LNCaP clone FGC (cell line): ENCODE measurements at places on chromosomes 2 and 18.

DNA sequence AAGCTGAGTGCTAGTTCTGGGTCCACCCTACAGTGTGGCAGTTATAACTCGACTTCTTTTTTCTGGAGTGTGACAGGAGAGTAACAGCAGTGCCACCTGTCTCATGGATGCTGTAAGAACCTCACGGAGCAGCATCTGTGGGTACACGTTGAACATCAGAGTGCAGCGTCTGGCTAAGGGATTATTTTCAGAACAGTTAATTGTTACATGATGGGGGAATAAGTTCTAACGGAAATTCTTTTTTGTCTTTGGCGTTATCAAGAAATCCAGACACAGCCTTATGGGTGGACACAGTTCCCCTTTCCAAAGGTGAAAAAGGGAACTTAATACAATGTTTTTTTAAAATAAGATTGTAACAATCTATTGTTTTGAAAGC, 28.3 kb upstream of the TOGARAM2 start:
- DNase-seq, result no peak

- peak; percentile 74 for DNase-seq
Measured at GRCh38 chr2:199459286-199460100, 1.8 kb upstream of the SATB2 start.

DNA sequence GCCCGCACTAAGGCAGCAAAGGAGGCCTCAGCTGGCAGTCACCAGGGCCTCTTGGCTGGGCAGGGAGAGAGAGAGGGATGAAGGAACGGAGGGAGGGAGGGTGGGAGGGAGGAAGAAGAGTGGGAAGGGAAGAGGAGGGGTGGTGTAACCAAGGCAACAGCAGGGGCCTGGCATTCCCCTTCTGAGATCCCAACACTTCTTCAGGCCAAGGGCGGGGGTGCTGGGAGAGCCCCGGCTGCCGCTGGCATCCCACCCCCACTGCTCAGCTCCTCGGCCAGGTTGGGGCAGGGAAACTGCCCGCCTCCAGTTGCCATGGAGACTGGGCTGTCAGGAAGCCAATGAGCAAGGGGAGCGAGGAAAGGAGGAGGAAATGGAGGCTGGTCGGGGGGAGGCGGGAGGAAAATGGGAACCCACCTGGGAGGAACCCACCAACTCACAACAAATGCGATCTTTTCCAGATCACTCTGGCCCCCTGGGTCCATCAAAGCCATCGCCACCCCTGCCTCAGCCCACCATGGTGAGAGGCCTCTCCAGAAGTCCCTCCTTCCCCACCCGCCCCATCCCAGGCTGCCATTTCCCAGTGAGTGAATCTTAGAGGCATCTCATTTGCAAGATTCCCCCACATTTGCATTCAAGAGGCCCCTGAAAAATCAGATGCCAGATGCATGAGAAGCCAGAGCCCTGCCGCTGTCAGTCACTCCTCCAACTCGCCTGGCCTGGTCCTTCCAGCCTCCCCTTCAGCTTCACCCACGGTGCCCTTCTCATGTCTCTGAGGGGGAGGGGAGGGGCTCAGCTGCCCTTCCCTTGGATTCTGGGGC, 12.4 kb downstream of the SH2D6 start:
- DNase-seq, result no peak

DNA sequence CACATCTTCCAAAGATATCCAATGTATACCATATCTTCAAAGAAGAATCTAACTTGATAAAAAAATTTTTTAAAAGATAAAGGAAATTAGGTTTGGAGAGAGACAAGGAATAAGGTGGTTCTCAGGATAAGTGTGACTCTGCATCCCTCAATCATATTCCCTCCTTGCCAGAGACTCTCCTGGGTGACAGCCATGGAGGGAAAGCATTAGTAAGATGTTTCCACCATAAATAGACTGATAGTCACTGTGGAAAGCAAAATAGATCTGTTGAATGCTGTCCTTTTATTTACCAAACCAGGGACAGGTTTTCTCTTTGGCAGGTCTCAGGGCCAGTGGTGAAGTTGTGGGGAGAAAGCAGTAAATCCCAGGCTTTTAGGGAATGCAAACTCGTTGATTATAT, 107.6 kb downstream of the PRPF40A start:
- DNase-seq, result no peak

DNA sequence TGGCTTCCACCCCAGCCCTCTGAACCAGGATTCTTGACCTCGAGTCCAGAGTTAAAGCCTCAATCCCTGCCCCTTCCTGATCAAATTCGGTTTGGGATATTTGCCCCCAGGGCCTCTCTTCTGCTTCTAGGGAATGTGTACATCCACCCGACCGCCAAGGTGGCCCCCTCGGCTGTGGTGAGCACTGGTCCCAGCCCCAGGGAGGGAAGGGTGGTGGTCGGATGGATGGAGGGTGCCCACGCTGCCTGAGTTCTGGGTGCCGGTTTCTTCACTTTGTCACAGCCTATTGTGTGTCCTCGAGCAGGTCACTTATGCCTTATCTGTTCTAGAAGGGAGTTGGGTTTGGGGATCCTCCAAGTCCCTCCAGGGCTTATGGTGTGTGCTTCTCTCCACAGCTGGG, 6.9 kb downstream of the GMPPA start:
- no peak for DNase-seq

DNA sequence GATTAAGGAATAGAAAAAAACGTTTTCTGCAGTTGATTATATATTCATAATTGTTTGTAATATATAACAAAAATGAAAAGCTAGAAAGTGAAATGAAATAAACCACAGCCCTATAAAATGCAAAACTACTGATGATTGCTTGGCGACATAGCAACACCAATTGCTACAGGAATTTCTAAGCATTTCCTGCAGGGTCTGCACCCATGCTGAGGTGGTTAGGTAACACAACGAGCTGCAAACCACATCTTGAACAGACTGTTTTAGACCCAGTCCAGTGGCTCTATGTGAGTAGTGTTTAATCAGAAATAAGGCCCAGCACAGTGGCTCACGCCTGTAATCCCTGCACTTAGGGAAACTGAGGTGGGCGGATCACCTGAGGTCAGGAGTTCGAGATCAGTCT, 17.2 kb upstream of the UGT1A9 start:
- no peak for DNase-seq

- no peak for DNase-seq
Measured at GRCh38 chr2:36214691-36215090, 140.9 kb upstream of the CRIM1 start.

- DNase-seq, result no peak
Measured at GRCh38 chr2:221533299-221533698, 38.8 kb downstream of the EPHA4 start.

DNA sequence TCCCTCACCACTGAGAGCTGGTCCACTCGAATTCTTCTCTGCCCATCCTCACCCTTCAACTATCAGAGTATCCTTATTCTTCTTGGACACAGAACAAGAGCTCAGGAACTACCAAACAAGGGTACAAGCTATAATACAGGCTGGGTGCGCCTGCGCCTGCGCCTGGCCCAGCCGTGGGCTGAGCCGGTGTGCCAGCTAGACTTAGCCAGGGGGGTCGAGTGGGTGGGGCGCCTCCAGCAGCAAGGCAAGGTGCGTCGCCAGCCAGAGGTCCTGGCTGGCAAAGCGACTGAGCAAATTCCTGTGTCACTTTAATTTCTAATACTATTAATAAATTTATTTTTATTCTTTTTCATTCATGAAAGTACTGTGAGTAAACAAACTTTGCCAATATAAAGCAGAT, 1072.6 kb upstream of the PIK3C3 start:
- no peak for DNase-seq

DNA sequence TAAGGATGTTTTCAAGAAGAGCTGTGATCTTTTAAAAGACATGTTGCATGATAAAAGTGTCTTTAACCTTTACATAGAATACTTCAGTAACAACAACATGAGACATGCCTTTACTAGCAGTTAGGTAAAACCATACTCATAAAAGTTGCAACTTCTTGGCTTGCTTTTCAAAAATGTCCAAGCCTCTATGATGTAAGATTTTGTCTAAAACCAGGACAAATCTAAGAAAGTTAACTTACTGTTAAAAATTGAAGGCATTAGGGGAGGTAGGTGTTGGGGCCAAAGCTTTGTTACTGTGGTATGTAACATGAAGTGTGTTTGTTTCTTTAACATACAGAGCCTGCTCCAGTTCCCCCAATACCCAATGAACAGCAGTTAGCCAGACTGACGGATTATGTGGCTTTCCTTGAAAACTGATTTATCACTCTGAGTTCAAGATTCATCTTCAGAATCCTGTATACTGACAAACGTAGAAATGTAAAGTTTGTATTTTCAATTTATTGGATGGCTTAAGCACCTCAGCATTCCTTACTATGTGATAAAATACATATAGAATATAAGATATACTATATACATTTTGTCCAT, 11.7 kb downstream of the COPS8 start:
- no peak for DNase-seq

DNA sequence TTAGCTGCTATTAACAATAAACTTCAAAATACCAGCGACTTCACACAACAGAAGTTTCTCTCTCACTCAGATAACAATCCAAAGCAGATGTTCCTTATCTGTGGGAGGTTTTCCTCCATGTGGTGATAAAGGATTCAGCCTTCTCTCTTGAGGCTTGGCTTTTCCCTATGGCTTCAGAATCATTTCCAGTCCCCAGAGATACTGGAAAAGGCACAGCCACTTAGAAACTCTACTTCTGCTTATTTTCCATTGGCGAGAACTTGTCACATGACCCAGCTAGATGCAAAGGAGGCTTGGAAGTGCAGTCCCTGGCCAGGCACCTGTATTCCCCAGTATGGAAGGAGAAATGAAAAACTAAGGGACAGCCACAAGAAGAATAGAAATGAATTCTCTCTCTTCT, 344.8 kb downstream of the MTX2 start:
- DNase-seq, result no peak

DNA sequence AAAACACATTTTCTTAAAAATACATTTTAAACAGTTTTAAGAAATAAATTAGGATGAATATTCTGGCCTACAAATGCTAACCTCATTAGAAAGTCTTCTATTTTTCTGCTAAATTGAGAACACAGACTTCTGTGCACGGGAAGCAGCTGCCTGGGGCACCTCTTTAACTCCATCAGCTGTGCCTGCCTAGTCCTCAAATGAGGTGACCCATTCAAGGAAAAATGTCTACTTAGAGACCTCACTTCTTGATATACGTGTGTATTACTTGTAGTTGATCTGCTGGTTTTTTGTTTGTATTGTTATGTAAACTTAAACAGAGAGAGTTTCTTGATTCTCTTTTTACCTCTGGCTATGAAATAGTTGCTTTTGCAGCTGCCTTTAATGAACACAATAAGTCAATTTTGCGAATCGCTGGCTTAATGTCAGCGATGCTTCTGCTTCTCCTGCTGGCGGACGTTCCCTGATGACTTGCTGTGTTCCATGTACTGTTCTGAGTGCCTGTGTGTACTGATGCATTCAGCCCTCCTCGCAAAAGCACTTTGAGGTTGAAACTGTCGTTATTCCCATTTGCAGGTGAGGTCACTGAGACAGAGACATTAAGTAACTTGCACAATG, 88.7 kb upstream of the TXNDC2 start:
- DNase-seq, result peak; percentile 25

GRCh38 chr18:21557607-21558253, 42.8 kb downstream of the ESCO1 start:
- no peak for DNase-seq

DNA sequence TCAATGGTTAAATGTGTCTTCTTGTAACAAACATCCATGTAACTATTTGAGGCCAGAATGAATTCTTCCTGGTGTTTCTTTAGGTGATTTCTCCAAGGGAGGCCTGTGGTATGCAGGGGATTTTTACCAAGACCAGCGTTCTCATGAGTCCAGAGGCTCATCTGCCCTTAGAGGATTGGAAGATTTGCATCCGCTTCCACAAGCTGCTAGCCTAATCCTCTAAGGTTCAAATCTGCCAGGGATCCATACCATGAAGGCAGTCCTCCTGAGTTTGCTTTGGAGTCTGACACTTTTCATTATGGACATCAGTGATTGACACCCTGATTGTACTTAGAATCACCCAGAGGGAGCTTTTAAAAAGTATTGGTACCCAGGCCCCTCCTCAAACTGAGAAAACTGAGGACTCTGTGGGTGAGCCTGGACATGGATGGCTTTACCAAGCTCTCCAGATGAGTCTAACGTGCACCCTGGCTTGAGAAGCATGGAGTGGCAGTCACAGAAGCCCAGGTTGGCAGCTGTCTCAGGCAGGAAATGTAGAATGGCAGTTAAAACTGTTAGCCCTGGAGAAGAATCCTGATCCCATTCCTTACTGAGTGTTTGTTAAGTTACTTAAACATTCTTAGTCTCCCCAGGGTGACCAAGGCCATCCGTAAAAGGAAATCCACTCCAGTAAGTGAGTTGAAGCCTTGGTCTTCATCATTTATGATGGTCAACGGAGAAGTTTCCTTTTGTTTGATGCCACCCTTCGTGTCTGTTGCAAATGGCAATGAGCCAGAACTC, 95.3 kb upstream of the RMDN2 start:
- no peak for DNase-seq

DNA sequence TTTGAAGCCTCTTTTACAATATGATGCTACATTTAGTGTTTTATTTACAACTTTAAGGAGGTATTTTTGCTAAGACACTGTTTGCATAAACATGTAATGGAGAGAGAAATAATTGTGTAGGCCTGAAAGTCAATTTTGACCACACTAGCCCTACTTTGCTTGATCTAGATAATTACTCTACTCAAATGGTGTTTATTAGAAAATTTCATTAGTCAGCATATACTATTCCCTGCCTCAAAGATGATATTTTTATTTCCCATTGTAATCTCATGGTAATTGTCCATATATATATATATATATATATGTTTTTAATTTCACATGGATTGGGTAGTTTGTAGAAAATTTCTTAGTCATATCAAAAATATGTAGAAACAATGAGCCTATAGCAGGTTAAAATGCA, 632.2 kb downstream of the SATB2 start:
- DNase-seq, result no peak

GRCh38 chr2:205235434-205235833, 446.9 kb upstream of the NRP2 start:
- no peak for DNase-seq

DNA sequence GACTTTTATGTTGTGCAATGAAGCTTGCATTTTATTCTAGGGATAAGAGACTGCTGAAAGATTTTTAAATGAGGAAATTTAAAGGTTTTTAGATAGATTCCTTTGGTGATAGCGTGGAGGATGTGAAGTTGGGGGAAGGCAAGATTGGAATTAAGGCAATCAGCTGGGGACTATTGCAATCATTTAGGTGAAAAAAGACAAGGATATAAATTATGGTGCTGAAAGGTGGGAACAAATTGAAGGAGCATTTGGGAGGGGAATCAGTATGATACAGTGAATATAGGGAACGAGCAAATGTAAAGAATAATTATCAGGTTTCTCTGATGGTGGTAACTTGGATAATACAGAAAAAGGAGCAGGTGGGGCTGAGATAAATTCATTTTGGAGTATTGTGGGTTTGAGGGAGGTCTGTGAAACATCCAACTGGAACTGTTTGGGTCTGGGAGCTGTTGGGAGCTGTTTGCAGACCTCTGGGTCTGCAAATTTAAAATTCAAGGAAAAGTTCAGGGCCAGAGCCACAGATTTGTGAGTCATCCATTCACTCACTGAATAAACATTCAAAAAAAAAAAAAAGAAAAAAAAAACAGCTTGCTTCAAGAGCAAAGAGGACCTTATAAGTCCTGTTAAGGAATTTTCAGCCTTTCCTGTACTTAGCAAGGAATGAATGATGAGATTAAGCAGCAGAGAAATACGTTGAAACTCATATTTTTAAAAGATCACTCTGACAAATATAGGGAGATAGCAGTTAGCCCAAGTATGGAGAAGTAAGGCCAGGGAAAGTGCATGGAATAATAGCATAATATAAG, 257.5 kb upstream of the FN1 start:
- no peak for DNase-seq
